Foreskin keratinocyte (primary cell): ENCODE measurements at places on chromosomes 13 and 19. TPM values are rescaled to one million over a fixed set of nuclear protein-coding genes. Genes with fewer than 3 reads are reported as not detected.

OR7D2 gene
- not detected in 2 replicates for total RNA-seq

KLK2 gene
- not detected in 2 replicates for total RNA-seq

MYH14 gene
- total RNA-seq: 0.07 TPM in 1 of 2 replicates, not detected in the other

WDR62 gene
- total RNA-seq: 9.6 and 12.6 TPM in 2 replicates

A1BG gene
- 6.6 and 10.4 TPM in 2 replicates for total RNA-seq

CC2D1A gene
- total RNA-seq: 28.9 and 29.0 TPM in 2 replicates

PROZ gene
- not detected in 2 replicates for total RNA-seq

KLHL1 gene
- not detected in 2 replicates for total RNA-seq

NLRP9 gene
- total RNA-seq: not detected in 2 replicates

NEK3 gene
- 9.8 and 12.2 TPM in 2 replicates for total RNA-seq

ATP7B gene
- total RNA-seq: 3.4 and 5.3 TPM in 2 replicates

CCDC122 gene
- 9.2 and 11.6 TPM in 2 replicates for total RNA-seq

ZGLP1 gene
- total RNA-seq: 1.6 and 2.6 TPM in 2 replicates

KLC3 gene
- total RNA-seq: 47.3 and 50.7 TPM in 2 replicates

FGF21 gene
- total RNA-seq: not detected in 2 replicates

ZSWIM9 gene
- total RNA-seq: 1.8 and 2.1 TPM in 2 replicates

VSTM1 gene
- not detected in 2 replicates for total RNA-seq

MIR17HG gene
- total RNA-seq: 7.9 and 9.0 TPM in 2 replicates

GFY gene
- not detected in 2 replicates for total RNA-seq

THSD1 gene
- total RNA-seq: 9.8 TPM in 2 replicates

B3GNT8 gene
- 2.2 and 2.9 TPM in 2 replicates for total RNA-seq

TEX26 gene
- not detected in 2 replicates for total RNA-seq

DIAPH3 gene
- 20.1 and 27.2 TPM in 2 replicates for total RNA-seq

INSR gene
- total RNA-seq: 2.8 and 3.7 TPM in 2 replicates

B3GNT3 gene
- 6.5 and 11.5 TPM in 2 replicates for total RNA-seq

CCL25 gene
- total RNA-seq: not detected in 2 replicates

LAIR1 gene
- not detected in 2 replicates for total RNA-seq

LRRC63 gene
- total RNA-seq: not detected in 2 replicates

CYP2F1 gene
- total RNA-seq: not detected in 2 replicates

PDX1 gene
- not detected in 2 replicates for total RNA-seq

ZNF30 gene
- total RNA-seq: 3.2 and 3.4 TPM in 2 replicates

C13orf42 gene
- not detected in 2 replicates for total RNA-seq

CYP2S1 gene
- 8.5 and 10.8 TPM in 2 replicates for total RNA-seq

PDE4A gene
- 0.28 and 0.58 TPM in 2 replicates for total RNA-seq

ZNF829 gene
- 3.5 and 4.1 TPM in 2 replicates for total RNA-seq

ZNF816 gene
- 5.4 and 8.4 TPM in 2 replicates for total RNA-seq

CEACAM6 gene
- 0.04 TPM in 1 of 2 replicates, not detected in the other for total RNA-seq

WDR88 gene
- not detected in 2 replicates for total RNA-seq

TRAPPC5 gene
- 142 and 170 TPM in 2 replicates for total RNA-seq

F10 gene
- not detected in 2 replicates for total RNA-seq

BRSK1 gene
- 3.1 and 3.6 TPM in 2 replicates for total RNA-seq

KIR2DL4 gene
- not detected in 2 replicates for total RNA-seq

CADM4 gene
- 5.4 and 6.9 TPM in 2 replicates for total RNA-seq

GPC6 gene
- 1.0 and 1.1 TPM in 2 replicates for total RNA-seq

PLK5 gene
- not detected in 2 replicates for total RNA-seq
